ENCODE measurements at places on chromosomes 5 and 9.

DNA sequence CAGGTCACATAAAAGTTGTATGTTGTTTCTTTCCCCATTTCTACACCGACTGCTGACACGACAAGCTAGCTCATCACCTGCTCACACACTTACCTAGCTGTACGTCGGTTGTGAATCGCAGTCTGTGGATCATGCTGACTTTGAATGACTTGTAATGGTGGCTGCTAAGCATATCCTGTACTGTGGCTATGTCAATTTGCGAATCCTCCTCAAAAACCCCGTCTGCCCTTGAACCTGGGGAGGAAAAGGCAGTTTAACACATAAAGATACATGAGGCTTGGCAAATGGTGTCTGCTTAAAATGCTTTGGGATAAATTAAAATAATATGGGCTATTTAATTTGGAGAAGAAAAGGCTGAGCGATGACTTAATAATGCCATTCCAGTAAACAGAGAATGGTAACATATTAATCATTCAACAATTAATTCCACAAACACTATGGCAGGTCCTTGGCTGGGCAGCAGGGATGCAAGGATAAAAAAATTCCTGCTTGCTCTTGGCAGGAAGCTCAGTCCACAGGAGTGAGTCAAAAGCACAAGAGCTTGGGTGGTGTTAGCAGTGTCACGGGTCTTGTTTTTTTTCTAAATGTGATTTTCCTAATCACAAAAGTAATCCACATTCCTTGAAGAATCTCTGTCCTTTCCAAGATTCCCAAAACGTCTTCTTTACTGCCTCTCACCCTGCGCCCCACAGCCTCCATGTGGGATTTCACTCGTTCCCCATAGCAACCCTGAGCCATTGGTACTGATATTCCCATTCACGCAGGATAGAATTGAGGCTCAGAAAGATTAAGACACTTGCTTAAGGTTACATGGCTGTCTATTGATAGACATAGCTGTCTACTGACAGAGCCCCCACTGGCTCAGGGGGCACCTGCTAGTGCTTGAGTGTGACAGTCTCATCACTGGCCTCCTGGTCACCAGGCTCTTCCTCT is 222.4 kb downstream of the MAPKAP1 start:
- DNase-seq = no peak

DNA sequence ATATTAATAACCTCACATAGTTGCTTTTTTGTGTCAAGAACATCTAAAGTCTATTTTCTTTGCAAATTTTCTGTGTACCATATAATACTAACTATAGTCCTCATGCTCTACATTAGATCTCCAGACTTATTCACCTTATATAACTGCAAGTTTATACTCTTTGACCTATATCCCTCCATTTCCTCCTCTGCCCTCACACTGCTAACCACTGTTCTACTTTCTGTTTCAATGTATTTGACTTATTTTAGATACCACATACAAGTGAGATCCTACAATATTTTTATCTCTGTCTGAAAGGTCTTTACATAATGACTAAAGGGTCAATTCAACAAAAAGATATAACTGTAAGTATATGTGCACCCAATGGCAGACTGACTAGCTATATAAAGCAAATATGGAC is 789.7 kb upstream of the ZNF608 start:
- DNase-seq = no peak

DNA sequence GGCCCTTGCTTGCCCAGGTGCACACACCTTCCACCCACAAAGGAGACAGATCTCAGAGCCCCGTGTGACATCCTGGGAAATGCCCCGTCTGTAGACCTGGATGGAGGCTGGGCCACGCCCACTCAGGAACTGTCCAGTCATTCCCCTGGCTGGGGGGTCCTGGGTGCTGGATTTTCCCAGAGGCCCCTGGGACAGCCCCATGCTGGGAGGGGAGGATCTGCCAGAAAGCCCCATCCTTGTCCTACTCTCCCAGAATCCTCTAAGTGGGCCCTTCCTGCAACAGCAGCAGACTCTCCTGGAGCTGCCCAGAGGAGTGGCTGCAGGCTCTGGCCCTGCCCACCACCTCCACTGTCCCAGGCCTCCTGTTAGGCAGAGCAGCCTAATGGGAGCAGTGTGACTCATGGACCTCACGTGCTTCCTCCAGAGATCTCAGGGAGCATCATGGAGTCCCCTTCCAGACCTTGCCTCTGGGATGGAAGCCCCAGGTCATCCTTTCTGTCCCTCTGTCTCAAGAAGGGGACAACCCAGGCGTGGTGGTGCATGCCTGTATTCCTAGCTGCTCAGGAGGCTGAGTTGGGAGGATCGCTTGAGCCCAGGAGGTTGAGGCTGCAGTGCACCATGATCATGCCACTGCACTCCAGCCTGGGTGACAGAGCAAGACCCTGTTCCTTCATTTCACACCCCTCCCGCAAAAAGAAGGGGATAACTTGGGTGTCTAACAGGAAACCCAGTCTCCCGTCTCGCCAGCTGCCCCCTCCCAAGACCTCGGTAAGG is 51.7 kb downstream of the JADE2 start:
- no peak for DNase-seq

DNA sequence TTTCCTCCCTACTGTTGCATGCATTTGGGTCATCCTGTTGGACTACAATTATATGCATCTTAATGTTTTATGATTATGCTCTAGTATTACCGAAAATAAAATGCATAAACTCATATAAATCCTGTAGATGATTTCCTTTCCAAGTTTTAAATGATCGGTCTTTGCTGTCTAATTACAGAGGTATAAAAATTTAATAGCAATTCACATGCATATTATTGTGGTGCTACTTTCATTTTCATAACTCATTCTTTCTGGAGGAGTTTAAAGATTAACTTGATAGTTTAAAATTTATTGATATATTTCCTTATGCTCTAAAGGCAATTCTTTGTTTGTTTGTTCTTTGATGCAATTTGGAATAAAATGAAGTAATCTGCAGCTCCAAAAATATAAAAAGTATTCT is 1475.1 kb downstream of the MAT2B start:
- DNase-seq = no peak

GRCh38 chr5:37742111-37742510 is 97.7 kb downstream of the GDNF start:
- no peak for DNase-seq

DNA sequence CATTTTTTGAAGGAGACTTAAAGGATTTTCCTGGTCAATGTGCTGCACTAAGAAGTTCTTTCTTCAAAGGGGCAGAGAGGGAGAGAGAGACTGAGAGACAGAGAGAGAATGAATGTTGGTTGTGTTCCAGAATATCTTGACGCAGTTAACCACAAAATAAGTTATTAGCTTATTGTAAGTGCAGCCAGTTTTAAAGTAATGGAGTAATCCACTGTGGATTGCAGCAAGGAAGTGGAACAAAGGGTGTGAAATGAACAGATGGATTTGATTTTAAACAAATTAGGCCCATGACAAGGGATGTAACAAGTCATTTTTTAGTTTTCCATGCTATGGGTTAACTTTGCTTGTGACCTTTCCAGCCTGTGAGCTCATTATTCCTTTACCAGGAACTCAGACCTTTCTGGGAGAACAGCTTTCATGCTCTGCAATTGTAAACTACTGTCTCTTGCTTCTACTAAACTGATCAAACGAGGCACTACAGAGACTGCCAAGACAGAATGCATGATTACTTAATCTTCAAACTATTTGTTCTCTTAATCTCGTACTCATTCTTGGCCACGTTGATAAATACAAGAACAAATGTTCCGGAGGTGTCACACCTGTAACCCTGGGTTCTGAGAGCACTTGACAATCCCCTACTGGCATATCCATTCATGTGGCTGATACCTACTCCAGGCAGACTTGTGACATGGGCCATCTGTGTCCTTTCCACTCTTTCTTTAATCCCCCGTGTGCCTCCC is 131.1 kb downstream of the TLE1 start:
- no peak for DNase-seq

DNA sequence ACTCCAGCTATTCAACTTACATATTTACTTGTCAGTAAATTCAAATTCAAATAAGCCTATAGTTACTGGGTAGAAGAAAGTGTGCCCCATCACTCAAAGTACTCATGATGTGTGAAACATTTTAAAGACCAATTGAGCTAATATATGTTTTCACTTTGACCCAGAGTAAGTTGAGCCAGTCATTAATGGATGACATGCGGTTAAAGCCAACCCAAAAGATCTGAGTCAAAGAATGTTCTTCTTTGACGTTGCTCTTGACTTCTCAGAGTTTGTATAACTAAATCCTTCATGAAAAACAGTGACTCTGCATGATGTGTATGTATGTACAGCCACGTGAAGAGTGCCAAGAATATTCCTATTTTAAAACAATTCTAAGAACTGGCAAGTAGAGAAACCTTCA is 237.4 kb downstream of the NR2F1-AS1 start:
- no peak for DNase-seq

GRCh38 chr9:88177371-88177770 is 39.1 kb upstream of the SPATA31C2 start:
- DNase-seq = no peak

Data from NCI-H146 (cell line).